ENCODE measurements at places on chromosomes 4 and X. TPM values are rescaled to one million over a fixed set of nuclear protein-coding genes. Genes with fewer than 3 reads are reported as not detected.

- H3K4me1 ChIP-seq: peaks cover 26% of the 10 kb centered on the region
- peak overlapping the region; percentile 20 for H3K27ac ChIP-seq
- no peaks in the 10 kb centered on the region for H3K36me3 ChIP-seq
- H3K4me3 ChIP-seq: no peak overlapping the region
These were observed 132.5 kb downstream of the PTTG2 start for GRCh38 chr4:38092701-38093100.

GRCh38 chr4:113300471-113300928 is 251.0 kb downstream of the ANK2 start:
- DNase-seq: no peak
- H3K27me3 ChIP-seq: peaks cover 2% of the 10 kb centered on the region
- H3K36me3 ChIP-seq: peaks cover 4% of the 10 kb centered on the region
- H3K27ac ChIP-seq: peak overlapping the region; percentile 81

DNA sequence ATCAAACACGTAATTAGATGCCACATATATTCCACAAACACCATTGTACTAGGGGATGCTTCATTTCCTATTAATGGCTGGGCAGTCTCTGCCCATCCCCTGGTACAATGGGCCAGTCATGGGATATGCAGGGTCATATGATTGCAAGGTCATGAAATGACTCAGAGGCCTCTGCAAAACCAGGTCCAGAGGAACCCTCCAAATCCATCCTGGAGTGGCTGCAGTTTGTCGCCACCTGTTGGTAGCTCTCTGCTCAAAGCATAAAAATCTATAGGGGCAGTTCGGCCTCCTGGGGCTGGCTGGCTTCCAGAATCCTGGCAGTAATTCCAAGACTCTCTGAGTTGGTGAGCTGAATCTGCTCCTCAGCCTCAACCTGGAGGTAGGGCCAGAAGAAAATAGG is 22.9 kb upstream of the PUDP start:
- H3K27me3 ChIP-seq: no peaks in the 10 kb centered on the region
- H3K4me3 ChIP-seq: no peak overlapping the region
- DNase-seq: peak; percentile 19
- no peaks in the 10 kb centered on the region for H3K36me3 ChIP-seq
- no peaks in the 10 kb centered on the region for H3K4me1 ChIP-seq

DNA sequence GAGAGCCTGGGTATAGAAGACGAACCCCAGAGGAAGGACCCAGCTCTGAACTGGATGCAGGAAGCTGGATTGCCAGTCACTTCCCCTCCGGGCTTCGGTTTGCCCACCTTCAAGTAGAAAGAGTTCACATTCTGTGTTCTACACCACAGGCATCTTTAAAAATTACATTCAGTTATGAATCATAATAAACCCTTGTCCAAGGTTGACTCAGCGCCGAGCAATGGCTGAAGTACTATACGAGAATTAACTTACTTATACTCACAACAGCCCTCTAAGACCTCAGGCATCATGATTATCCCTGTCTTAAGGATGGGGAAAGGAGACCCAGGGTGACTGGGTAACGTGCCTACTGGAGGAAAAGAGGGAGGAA is 72.5 kb downstream of the EVC2 start:
- no peak overlapping the region for H3K4me3 ChIP-seq
- no peak overlapping the region for H3K27ac ChIP-seq
- no peak for DNase-seq
- H3K36me3 ChIP-seq: no peaks in the 10 kb centered on the region
- peaks cover 30% of the 10 kb centered on the region for H3K4me1 ChIP-seq

DNA sequence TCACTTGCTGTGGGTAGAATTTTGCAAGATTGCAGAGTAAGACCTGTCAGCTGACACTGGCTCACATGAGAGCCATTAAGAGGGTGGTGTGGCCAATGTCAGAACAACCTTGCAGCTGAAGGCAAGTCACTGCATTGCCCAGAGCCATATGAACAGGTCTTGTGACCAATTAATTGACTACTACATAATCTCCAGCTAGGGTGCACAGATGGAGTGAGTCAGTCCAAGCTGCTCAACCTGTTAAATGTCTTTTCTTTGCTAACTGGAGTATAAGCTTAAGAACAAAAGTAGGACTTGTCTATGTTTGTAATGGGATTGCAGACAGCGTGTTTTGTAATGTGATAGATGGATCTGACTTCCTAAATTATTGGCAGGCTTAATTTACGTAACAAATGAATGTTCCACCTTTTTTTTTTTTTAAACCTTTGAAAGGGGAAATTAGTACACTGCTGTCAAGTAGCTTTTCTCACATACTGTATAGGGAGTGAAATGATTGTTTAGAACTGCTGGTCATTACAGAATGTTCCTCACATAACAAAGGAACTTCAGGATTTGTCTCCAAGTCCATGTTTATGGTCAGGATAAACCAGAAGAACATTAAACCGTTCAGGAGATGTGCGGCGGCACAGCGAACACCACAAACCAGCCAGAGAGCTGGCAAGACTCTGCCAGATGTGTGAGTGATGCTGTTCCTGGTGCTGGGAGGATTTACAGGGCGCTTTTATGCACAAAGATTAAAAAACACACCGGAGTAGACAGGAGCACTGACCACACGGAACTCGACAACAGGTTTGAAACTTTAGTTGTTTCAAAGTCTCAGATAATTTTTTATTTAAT is 37.0 kb downstream of the FNIP2 start:
- peak overlapping the region; percentile 99 for H3K27ac ChIP-seq
- no peaks in the 10 kb centered on the region for H3K36me3 ChIP-seq
- H3K4me3 ChIP-seq: peak overlapping the region; percentile 77
- H3K4me1 ChIP-seq: peaks cover 53% of the 10 kb centered on the region
- peaks cover 4% of the 10 kb centered on the region for H3K27me3 ChIP-seq
- DNase-seq: peak; percentile 27

DNA sequence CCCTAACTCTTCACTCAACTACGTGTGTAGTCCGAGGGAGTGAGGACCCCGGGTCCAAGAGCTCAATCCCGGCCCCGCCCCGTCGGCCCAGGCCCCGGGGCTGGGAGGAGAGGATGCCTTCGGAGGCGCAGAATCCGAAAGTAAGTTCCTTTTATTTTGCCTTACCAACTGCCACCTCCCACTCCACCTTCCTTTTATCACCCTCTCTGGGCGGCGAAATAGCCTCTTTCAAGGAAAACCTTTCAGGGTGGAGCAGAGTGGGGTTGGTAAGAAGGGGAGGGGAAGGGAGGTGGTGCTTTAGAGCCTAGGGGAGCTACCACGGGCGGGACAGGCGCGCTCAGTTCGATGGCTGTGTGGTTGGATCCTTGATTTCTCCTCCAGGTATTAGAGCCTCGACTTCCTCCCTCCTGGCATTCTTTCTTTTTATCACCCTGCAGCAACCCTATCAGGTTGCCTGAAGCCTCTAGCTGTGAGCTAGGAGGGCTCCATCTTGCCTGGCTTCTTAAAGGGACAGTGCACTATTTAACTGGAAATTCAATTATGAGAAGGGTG is 191.2 kb downstream of the RRAGB start:
- no peaks in the 10 kb centered on the region for H3K27me3 ChIP-seq
- peak; percentile 26 for DNase-seq
- H3K36me3 ChIP-seq: no peaks in the 10 kb centered on the region
- H3K4me1 ChIP-seq: peaks cover 4% of the 10 kb centered on the region

- no peaks in the 10 kb centered on the region for H3K27me3 ChIP-seq
- H3K4me3 ChIP-seq: no peak overlapping the region
- DNase-seq: no peak
- no peak overlapping the region for H3K27ac ChIP-seq
- H3K36me3 ChIP-seq: peaks cover 9% of the 10 kb centered on the region
- no peaks in the 10 kb centered on the region for H3K4me1 ChIP-seq
These were observed 111.0 kb downstream of the FRYL start for GRCh38 chr4:48669086-48669485.

GRCh38 chr4:147674073-147674472 is 9.9 kb downstream of the PRMT9 start:
- no peak for DNase-seq
- H3K27me3 ChIP-seq: no peaks in the 10 kb centered on the region
- no peaks in the 10 kb centered on the region for H3K4me1 ChIP-seq
- no peak overlapping the region for H3K27ac ChIP-seq

DNA sequence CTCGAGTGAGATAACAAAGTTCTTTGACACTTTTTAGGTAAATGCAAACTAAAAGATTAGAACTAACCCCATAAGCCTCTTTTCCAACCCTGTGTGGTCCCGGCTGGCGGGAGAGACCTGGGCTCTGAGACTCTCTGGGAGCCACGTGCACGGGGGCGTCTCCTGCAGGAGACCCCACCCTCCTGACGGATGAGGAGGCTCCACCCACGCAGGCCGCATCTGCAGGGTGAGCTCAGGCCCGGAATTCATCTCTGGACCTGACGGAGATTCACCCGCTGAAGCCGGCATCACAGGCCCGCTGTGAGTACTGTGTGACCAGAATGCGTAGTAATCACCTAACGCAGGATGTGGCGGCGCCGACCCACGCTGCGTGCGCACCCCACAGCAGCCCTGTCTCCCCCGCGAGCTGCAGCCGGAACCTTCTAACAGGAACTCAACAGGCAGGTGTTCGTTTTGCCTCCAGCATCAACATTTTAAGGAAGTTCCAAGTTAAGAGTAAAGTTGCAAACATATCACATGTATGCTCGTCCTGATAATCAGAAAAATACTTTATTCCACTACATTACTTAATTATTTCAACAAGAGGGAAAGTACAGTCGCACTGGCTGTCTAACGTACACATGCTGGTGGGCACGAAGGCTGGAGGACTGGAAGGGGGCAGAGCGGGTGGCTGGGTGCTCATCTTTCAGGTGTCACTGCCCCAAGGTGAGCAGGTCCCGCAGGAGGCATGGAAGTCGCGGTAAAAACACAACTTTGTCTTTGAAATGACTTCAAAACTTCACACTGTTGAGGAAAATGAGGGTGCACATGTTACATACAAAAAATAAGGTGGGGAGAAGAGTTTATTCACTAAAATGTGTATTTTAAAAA is 44.5 kb downstream of the FGFRL1 start:
- peaks cover 9% of the 10 kb centered on the region for H3K27me3 ChIP-seq
- no peak for DNase-seq
- H3K4me1 ChIP-seq: peaks cover 32% of the 10 kb centered on the region
- no peak overlapping the region for H3K4me3 ChIP-seq
- H3K27ac ChIP-seq: no peak overlapping the region

DNA sequence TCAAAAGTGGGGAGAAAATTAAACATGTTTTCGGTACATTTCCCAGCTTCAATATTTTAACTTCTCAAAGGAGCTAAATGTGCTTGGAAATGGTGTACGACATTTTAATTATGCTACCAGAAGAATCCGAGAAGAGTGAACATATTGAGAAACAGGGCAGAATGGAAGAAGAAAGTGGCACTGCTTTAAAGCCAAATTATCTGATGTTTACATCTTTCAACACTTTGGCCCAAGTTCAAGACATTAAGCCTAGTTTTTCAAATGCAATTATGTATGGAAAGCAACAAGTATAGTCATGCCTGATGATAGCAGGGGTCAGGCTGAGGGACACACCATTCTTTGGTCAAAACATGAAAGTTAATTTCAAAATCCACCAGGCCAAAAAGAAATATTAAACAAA is 577.9 kb upstream of the ZFP42 start:
- H3K4me1 ChIP-seq: no peaks in the 10 kb centered on the region
- H3K4me3 ChIP-seq: no peak overlapping the region
- no peak overlapping the region for H3K27ac ChIP-seq
- no peaks in the 10 kb centered on the region for H3K36me3 ChIP-seq
- no peak for DNase-seq

DNA sequence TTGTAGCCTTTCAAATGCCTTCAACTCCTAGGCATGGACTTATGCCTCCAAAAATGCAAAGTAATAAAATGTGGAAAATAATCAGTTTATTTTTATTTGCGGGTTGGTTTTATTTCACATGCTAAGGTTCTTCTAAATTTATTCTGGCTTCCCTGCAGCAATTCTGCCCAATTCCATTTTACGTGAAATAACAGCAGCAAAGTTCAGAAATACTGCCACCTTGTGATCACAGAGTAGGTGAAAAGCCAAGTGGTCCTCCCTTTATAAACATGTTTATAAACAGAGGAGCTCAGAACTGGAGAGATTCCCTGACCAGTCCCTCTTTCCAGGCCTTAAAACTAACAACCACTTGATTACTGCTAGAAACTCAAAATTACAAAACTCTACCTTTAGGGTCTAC is 14.7 kb upstream of the DCHS2 start:
- H3K27ac ChIP-seq: no peak overlapping the region
- no peak for DNase-seq
- peaks cover 13% of the 10 kb centered on the region for H3K27me3 ChIP-seq
- H3K4me3 ChIP-seq: no peak overlapping the region
- H3K36me3 ChIP-seq: no peaks in the 10 kb centered on the region

DNA sequence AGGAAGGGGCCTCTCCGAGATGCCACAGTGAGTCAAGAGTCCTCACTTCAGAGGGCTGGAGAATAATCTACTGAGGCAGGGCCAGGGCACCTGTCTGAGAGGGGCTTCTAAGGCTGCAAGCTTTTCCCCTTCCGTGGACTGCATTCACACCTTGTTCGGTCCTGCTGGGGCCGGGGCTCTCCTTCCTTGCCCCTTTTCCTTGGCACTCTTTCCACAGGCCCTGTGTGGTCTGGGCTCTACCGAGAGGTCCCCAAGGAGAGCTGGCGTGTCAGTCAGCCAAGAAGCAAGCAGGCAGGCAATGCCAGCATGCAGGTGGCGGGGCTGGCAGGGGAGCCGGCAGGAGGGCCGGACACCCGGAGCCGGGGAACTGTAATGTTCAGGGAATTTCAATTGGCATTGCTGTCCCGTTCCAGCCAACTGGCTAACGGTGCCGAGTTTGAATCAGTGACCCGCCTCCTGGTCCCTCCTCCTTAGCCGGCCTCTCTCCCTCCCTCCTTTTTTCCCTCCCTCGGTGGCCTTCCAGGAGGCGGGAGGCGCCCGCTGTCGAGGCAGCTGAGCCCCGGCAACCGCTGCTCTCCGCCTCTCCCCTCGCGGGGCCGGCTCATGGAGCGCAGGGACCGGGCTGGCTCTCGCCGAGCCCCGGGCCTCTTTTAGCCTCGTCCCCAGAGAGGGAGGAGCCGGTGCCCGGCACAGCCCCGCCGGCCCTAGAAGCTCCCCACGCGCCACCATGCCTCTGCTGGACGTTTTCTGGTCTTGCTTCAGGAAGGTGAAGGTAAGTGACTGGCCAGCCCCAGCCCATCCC is at the start of gene STARD8:
STARD8 (plus strand) TSS at position 511 of the 802 bp plus-strand sequence; CDS start at position 728, 217 bp downstream.
- no peaks in the 10 kb centered on the region for H3K36me3 ChIP-seq
- DNase-seq: peak; percentile 49
- H3K27me3 ChIP-seq: peaks cover 5% of the 10 kb centered on the region

GRCh38 chrX:53599781-53600396 is 86.6 kb downstream of the HUWE1 start:
- H3K4me3 ChIP-seq: no peak overlapping the region
- peaks cover 2% of the 10 kb centered on the region for H3K27me3 ChIP-seq
- H3K4me1 ChIP-seq: no peaks in the 10 kb centered on the region

DNA sequence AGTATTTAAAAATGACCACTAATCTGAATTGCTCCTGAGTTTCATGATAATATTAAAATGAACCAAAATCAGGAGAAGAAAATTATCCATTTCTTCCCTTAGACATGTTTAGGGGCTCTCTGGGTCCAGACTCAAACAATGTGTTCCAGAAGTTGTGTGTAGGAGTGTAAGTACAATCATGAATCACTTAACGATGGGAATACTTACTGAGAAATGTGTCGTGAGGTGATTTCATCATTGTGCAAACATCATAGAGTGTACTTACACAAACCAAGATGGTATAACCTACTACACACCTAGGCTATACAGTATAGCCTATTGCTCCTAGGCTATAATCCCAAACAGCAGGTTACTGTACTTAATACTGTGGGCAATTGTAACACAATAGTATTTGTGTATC is 74.8 kb downstream of the STPG2 start:
- H3K27ac ChIP-seq: no peak overlapping the region
- DNase-seq: no peak
- H3K36me3 ChIP-seq: no peaks in the 10 kb centered on the region
- H3K4me1 ChIP-seq: no peaks in the 10 kb centered on the region

The AFAP1 gene
- total RNA-seq: 528 TPM

The GAB3 gene
- 9.6 TPM for total RNA-seq

The BEX4 gene
- total RNA-seq: 82.5 TPM

The PDLIM3 gene
- 262 TPM for total RNA-seq

The KIT gene
- total RNA-seq: 3.0 TPM

The JADE3 gene
- 14.0 TPM for total RNA-seq

The GABRE gene
- not detected for total RNA-seq
